ENCODE measurements at places on chromosomes 4 and X. TPM values are rescaled to one million over a fixed set of nuclear protein-coding genes. Genes with fewer than 3 reads are reported as not detected.

SPANXA2 gene
- total RNA-seq: not detected

C1QTNF7 gene
- 2.9 TPM for total RNA-seq

ARR3 gene
- total RNA-seq: not detected

RGN gene
- 14.1 TPM for total RNA-seq

ARMCX1 gene
- total RNA-seq: 33.4 TPM
